ENCODE measurements at places on chromosomes 4 and X. TPM values are rescaled to one million over a fixed set of nuclear protein-coding genes. Genes with fewer than 3 reads are reported as not detected.

- DNase-seq, result no peak
Observed at GRCh38 chr4:143410015-143410414, 73.3 kb downstream of the GAB1 start.

DNA sequence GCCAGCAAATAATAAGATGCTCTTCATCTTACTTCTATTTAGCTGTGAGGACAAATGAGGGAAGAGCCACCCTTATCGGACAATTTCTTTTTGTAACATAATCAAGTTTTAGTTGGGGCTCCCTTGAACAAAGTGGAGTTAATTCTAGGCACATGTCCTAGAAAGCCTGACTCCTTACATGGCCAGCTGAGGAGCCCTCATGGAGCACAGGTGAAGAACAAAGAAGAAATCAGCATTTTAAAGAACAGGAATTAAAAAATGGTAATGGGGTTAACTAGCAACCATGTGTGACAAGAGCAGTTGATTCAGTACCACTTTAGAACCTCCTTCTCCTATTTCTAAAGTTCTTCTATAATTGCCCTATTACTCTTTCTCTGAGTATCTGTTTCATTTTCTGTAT is 15.9 kb downstream of the GPR82 start:
- no peak for DNase-seq

DNA sequence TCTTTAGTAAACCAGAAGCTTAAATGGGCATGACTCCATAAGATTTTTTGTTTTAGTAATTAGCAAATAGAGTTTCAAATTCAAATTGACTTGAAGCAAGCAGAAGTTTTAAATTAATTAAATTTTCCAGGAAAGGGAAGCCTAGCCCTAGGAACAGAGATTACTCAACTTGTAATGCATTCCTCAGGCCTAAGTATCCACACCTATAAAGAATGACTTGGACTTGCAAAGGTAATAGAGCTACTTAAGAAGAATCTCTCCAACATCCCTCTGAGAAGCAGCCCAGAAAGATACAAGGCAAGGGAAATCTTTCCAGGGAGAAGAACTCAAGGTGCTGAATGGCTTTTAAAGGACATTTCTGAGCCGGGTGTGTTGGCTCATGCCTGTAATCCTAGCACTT is 16.9 kb upstream of the TMPRSS11E start:
- DNase-seq, result no peak

DNA sequence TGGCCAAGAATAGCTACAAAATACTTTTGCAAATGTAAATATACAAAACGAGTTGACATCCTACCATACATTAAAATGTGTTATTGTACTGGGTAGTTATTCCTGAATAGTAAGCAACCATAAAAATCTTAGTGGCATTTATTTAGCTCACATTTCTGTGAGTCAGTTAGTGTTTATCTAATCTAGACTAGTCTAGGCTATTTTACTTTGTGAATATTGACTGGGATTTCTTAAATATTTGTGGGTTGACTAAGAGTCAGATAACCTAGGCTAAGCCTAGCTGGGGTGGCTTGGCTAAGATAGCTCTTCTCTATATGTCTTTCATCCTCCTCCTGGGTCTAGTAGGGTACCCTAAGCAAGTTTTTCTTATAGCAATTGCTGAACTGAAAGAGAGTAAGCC is 543.8 kb upstream of the DIAPH2 start:
- DNase-seq, result no peak

DNA sequence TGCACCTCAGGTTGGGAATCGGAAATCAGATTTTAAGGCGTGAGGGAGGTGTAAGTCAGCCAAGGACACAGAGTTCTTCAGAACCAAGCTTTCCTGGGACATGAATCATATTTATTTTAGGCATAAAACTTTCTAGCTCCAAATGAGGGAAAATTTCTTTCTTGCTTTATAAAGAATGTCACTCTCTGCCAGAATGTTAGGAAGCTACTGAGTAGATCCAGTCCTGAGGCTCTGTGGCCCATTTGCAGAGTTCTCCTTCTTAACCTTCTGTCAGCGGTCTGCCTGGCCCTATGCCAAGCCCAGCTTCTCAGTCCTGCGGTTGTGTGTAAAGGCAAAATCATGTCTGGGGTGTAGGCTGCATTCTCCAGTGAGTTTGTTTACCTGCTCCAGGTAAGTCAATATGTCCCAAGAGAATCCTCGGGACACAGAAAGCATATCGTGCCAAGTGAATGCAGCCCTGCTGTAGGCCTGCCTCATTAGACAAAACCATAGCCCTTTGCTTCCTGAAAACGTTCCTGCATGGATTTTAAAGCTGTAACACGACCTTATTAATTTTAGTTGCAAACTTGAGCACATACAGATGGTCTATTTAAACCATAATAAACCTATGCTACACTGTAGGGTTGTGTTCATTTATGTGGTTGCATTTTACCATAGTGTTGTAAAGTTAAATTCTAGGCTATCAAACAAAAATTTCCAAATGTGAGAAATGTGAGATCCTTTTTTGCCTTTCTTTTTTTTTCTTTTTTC is 29.2 kb upstream of the CCNI start:
- no peak for DNase-seq

DNA sequence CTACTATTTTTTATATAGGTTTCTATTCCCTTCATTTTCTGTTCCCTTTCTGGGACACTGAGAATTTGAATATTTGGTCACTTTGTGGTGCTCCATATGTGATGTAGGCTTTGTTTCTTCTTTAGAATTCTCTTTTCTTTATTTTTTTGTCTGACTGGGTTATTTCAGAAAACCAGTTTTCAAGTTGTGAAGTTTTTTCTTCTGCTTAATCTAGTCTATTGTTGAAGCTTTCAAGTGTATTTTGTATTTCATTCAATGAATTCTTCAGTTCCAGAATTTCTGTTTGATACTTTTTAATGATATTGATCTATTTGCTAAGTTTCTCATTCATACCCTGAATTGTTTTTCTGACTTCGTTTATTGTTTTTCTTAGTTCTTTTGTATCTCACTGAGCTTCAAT is 96.2 kb upstream of the HAND2 start:
- no peak for DNase-seq

DNA sequence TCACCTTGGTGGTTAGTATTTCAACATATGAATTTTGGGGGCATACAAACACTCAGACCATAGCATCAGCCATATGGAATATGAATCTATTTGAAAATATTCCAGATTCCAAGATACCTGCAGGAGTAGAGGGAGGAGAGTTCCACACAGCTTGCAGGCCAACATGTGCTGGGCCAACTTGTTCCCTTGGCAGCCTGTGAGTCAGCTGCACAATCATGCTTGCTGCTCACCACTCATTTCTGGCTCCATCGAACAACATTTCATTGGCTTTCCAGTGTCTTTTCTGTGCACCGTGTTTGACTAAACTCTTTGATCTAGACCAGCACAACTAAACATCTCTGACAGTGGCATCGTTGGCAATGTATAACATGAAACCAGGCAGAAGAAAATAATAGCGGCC is 282.5 kb upstream of the RASGEF1B start:
- no peak for DNase-seq

- no peak for DNase-seq
Observed at GRCh38 chr4:158841540-158841939, 72.7 kb downstream of the FNIP2 start.

The PABPC1L2B gene
- total RNA-seq, result not detected

GRCh38 chr4:99079625-99080295 is 8.8 kb downstream of the ADH5 start:
- DNase-seq, result no peak

The IQCM gene
- not detected for total RNA-seq

DNA sequence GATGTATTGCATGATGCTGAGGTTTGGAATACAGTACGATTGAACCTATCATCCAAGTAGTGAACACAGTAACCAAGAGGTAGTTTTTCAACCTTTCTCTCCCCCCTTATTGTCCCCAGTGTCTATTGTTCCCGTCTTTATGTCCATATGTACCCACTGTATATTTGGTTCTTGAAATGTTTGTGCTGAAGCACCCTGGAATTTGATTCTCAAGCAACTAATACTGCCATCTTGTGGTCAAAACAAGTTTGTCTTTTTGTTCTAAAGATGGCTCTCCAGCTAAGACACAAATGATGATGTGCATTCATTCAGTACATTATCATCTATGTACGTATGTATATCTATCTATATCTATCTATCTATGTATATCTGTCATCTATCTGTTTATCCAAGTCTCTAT is 33.5 kb upstream of the DCX start:
- DNase-seq, result no peak

DNA sequence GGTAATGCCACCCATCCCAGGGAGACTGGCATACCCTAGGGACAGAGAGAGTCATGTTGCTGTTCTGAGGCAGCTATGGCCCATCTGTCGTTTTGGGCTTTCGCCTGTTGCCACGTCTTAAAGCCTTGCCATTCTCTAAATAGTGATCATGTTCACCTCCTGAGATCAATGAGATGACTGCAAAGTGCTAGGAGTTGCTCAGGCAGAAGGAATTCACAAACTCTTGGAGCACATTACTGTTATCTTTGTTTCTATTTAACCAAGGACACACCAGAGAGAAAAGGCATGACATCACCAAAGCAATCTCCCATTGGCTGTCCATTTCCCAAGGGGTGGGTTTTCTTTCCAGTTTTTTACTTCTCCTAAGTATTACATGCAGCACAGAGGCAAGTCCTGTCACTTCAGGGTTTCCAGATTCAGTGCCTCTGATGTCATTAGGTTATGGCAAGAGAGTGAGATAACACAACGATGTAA is 37.1 kb upstream of the SETD7 start:
- no peak for DNase-seq

- no peak for DNase-seq
Observed at GRCh38 chr4:18568600-18568999, 547.0 kb upstream of the LCORL start.

DNA sequence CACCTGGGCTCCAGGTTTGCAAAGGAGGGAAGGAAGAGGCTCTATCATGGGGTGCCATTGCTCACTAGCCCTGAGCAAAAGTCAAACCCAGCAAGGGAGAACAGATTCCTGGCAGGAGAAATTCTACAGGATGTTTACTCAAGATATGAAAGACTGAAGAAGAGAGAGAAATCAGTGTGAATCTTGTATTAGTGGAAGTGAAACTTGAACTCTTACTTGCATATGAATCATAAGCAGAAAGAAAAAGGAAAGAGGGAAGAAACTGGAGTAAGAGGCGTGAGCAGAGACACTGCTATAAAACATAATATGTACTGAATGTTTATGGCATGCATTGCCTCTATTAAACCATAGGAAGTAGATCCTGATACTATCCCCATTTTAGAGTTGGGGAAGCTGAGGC is 60.9 kb downstream of the C4orf46 start:
- DNase-seq, result no peak

GRCh38 chr4:91092398-91092980 is 965.3 kb downstream of the CCSER1 start:
- no peak for DNase-seq

DNA sequence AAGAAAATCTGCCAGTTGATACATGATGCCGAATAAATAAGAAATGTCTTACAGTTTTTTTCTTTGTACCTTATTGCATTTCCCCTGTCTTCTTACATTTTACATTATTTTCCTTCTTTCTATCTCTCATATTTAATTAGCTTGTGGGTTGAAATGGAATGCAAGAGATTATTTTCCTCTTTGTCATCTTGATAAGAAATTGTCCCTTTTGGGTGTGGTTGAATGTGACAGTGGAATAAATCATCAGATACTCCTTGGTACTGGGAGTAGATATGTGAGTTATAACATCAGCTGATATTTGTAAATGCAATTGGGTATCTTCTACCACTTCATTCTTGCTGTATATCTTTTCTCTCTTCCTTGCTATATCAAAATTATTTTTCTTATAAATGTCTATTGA is 997.4 kb downstream of the RAPGEF2 start:
- DNase-seq, result no peak

DNA sequence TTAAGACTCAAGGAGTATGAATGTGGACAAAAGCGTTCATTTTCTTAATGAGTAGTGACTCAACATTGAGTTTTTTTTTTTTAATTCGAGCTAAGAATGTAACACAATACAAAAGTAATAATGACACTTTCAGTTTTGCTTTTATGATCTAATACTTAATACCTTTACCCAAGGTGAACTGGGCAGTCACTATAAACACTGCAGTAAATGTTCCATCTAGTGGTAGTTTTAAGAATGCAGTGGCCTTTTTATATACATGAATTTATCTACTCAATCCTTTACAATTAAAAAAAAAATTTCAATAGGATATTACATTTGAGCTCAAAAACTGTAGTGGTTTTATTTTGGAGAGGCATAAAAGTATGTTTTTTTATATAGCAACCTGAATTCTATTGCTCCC is 33.9 kb downstream of the PDK3 start:
- no peak for DNase-seq

The HELQ gene
- total RNA-seq, result 12.3 TPM

- DNase-seq, result no peak
Observed at GRCh38 chr4:113962719-113963265, 16.7 kb downstream of the ARSJ start.

The RHOXF2B gene
- total RNA-seq, result not detected

- DNase-seq, result no peak
Observed at GRCh38 chr4:73583666-73584065, 36.6 kb downstream of the RASSF6 start.

The DCAF4L1 gene
- 0.21 TPM for total RNA-seq

DNA sequence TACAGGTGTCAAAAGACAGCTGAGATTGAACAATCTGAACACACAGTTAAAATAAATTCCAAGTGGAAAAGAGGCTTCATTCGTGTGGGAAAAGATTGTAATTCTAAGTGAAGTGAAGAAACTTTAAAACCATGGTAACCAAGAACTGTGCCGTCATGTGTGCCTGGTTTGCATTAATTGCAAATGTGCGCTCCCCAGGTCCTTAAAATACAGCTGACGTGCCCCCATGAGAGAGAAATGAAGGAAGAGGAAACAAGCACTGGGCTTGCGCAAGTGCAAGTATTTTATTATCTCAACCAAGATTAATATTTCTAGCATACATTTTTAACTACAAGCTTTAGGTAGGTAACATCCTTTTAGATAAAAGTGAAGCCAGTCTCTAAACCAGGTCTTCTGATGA is 92.5 kb downstream of the PARM1 start:
- no peak for DNase-seq

GRCh38 chr4:30619679-30620078 is 100.5 kb upstream of the PCDH7 start:
- no peak for DNase-seq

GRCh38 chrX:121571333-121571732 is 523.9 kb downstream of the GLUD2 start:
- DNase-seq, result no peak

The PF4V1 gene
- not detected for total RNA-seq

GRCh38 chr4:128353791-128354190 is 66.2 kb upstream of the PGRMC2 start:
- DNase-seq, result no peak

DNA sequence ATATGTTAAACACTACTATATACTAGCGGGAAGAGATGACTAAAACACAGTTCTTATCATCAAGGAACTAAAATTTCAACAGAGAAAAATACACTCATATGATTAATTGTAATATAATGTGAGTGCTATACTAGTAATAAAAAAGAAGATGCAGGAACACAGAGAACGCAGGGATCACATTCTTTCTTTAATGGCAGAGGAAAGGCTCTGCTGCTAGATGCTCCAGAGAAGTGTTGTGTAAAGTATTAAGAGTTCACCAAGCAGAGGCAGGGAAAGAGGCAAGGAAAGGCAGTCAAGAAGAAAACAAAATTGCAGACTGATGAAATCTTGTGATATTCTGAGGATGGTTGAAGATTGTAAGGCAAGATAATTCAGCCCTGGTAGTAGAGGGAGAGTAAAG is 394.7 kb downstream of the PDGFC start:
- DNase-seq, result no peak
